ENCODE measurements at places on chromosomes 5 and 9. TPM values are rescaled to one million over a fixed set of nuclear protein-coding genes. Genes with fewer than 3 reads are reported as not detected.

IFNE gene
- not detected for total RNA-seq

- H3K4me1 ChIP-seq = no peaks in the 10 kb centered on the region
- H3K4me3 ChIP-seq = no peak overlapping the region
- peak; percentile 1 for DNase-seq
- no peaks in the 10 kb centered on the region for H3K36me3 ChIP-seq
- H3K27ac ChIP-seq = no peak overlapping the region
Measured at GRCh38 chr5:132019857-132020555, 8.5 kb upstream of the ACSL6 start.

CDKN2A gene
- 3.0 TPM for total RNA-seq

DNA sequence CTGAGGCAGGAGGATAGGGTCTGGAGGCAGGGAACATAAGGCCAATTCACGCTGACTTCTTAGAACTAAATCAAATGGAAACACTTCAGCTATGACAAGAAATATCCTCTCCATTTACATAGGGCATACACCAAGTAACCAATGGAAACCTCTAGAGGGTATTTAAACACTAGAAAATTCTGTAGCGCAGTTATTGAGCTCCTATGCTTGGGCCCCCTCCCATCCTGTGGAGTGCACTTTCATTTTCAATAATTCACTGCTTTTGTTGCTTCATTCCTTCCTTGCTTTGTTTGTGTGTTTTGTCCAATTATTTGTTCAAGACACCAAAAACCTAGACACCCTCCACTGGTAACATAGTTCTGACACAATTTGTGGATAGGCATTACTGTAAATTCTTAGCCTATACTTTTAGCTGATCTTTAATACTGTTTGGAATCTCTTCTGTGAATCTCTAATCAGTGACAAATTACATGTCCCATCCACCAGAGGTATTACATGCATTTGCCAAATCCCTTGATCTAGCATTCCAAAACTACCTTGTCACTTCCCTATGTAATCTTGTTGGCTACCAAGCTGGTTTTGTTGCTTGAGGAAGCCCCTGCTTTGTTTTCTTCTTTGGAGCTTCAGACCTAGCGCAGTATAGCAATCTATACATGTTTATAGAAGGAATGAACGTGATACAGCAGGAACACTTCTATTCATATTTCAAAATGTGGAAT lies 61.6 kb downstream of the ST8SIA4 start:
- no peak overlapping the region for H3K4me3 ChIP-seq
- no peaks in the 10 kb centered on the region for H3K27me3 ChIP-seq
- no peaks in the 10 kb centered on the region for H3K4me1 ChIP-seq
- DNase-seq = no peak
- no peaks in the 10 kb centered on the region for H3K36me3 ChIP-seq
- H3K27ac ChIP-seq = no peak overlapping the region

GRCh38 chr5:139744471-139745131 lies 51.0 kb upstream of the PSD2 start:
- no peaks in the 10 kb centered on the region for H3K36me3 ChIP-seq
- peaks cover 26% of the 10 kb centered on the region for H3K4me1 ChIP-seq
- peaks cover 6% of the 10 kb centered on the region for H3K27me3 ChIP-seq
- no peak overlapping the region for H3K4me3 ChIP-seq

IDNK gene
- 2.9 TPM for total RNA-seq

GRCh38 chr9:93560991-93561390 lies 15.4 kb upstream of the PHF2 start:
- H3K27me3 ChIP-seq = no peaks in the 10 kb centered on the region
- DNase-seq = no peak
- H3K4me1 ChIP-seq = peaks cover 18% of the 10 kb centered on the region
- peaks cover 2% of the 10 kb centered on the region for H3K36me3 ChIP-seq
- no peak overlapping the region for H3K4me3 ChIP-seq
- no peak overlapping the region for H3K27ac ChIP-seq

- H3K36me3 ChIP-seq = no peaks in the 10 kb centered on the region
- peak overlapping the region; percentile 26 for H3K27ac ChIP-seq
- H3K4me3 ChIP-seq = no peak overlapping the region
- peaks cover 11% of the 10 kb centered on the region for H3K4me1 ChIP-seq
Measured at GRCh38 chr9:14366076-14366475, 52.1 kb upstream of the NFIB start.

DNA sequence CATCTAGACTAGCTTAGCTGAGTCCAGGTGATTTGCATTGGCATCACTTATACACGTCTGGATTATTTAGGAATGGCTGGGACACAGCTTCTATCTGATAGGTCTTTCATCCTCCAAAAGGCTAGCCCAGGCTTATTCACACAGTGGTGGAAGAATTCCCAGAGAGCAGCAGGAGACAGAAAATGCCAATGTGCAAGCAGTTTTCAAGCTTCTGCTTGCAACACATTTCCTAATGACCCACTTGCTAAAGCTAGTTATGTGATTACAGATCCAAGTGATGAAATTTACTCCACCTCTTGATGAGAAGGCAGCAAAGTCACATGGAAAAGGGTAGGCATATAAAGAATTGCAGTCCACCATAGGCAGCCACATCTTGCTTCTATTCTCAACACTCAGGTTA lies 44.2 kb upstream of the MAST4 start:
- H3K27me3 ChIP-seq = no peaks in the 10 kb centered on the region
- no peaks in the 10 kb centered on the region for H3K36me3 ChIP-seq
- no peak overlapping the region for H3K4me3 ChIP-seq
- no peaks in the 10 kb centered on the region for H3K4me1 ChIP-seq

- no peak for DNase-seq
- H3K4me1 ChIP-seq = peaks cover 81% of the 10 kb centered on the region
- no peaks in the 10 kb centered on the region for H3K27me3 ChIP-seq
- H3K4me3 ChIP-seq = no peak overlapping the region
- H3K27ac ChIP-seq = no peak overlapping the region
Measured at GRCh38 chr9:38022203-38022895, 46.7 kb downstream of the SHB start.

GRCh38 chr9:22240619-22241018 lies 206.0 kb upstream of the DMRTA1 start:
- H3K4me1 ChIP-seq = no peaks in the 10 kb centered on the region
- H3K36me3 ChIP-seq = no peaks in the 10 kb centered on the region
- no peak overlapping the region for H3K27ac ChIP-seq
- no peaks in the 10 kb centered on the region for H3K27me3 ChIP-seq
- no peak for DNase-seq
- H3K4me3 ChIP-seq = no peak overlapping the region

GRCh38 chr5:14397717-14398116 lies 183.9 kb upstream of the OTULINL start:
- DNase-seq = no peak
- H3K4me1 ChIP-seq = no peaks in the 10 kb centered on the region
- no peak overlapping the region for H3K4me3 ChIP-seq
- peak overlapping the region; percentile 73 for H3K27ac ChIP-seq

CDH6 gene
- 23.9 TPM for total RNA-seq

- H3K27ac ChIP-seq = no peak overlapping the region
- no peaks in the 10 kb centered on the region for H3K36me3 ChIP-seq
- no peak for DNase-seq
- no peaks in the 10 kb centered on the region for H3K27me3 ChIP-seq
- H3K4me3 ChIP-seq = no peak overlapping the region
Measured at GRCh38 chr5:67643536-67643935, 446.9 kb upstream of the CD180 start.

SPINK13 gene
- total RNA-seq = 1.0 TPM

UNC5A gene
- total RNA-seq = not detected

IL4 gene
- not detected for total RNA-seq

DNA sequence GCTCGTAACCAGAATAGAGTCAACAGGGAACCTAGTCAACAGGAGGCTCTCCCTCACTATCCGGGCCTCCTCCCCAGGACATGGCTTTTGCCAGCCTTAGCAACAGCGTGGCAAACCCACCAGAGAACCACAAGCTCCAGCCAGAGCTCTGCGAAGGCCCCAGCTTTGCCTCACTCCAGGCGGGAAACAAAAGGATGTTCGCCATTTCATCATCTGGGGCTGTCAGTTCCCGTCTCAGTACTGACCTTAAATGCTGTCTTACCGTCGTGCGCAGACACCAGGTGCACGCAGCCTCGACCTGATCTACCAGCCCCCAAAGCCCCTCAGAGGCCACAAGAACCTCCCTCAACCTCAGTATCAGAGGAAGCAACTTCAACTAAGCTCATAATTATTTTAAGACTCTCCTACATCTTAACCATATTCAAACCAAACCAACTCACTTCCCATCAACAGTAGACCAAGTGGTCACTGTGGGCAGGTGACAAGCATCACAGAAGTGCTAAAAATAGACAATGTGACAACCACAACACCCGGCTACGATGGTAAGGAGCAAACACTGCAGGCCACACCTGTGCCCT lies 71.4 kb downstream of the SEMA4D start:
- no peak overlapping the region for H3K27ac ChIP-seq
- peaks cover 30% of the 10 kb centered on the region for H3K4me1 ChIP-seq
- no peaks in the 10 kb centered on the region for H3K27me3 ChIP-seq
- H3K4me3 ChIP-seq = no peak overlapping the region
- DNase-seq = no peak

GRCh38 chr9:78695519-78695918 lies 398.6 kb downstream of the PSAT1 start:
- H3K4me3 ChIP-seq = no peak overlapping the region
- no peaks in the 10 kb centered on the region for H3K4me1 ChIP-seq
- no peak for DNase-seq
- H3K27me3 ChIP-seq = no peaks in the 10 kb centered on the region
- H3K36me3 ChIP-seq = no peaks in the 10 kb centered on the region

- no peak for DNase-seq
- H3K36me3 ChIP-seq = no peaks in the 10 kb centered on the region
- no peak overlapping the region for H3K4me3 ChIP-seq
- no peaks in the 10 kb centered on the region for H3K4me1 ChIP-seq
- no peak overlapping the region for H3K27ac ChIP-seq
Measured at GRCh38 chr5:3845230-3845629, 249.6 kb downstream of the IRX1 start.

DNA sequence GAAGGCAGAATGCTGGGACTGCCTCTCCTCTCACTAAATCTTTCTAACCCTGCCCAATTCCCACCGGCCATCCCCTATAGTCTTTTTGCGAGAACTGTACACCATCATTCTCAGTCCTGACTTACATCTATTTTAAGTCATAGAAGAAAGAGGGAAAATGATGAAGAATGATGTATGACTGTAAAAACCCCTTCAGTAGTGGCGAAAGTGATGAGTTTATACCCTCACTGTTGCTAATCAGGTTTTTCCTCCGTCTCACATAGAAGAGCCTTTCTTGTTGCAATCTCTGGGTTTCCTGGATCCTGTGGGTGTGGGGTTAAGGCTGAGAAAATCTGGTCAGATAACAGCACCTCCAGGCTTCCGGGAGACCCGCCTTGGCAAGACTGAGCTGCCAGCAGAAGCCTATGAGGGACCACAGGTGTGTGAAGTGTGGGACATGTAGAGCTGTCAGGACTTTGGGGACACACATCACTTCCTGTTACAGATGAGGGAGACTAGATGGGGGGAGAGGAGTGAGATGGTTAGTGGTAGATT lies 147.1 kb upstream of the SLC12A2 start:
- H3K4me3 ChIP-seq = no peak overlapping the region
- H3K36me3 ChIP-seq = no peaks in the 10 kb centered on the region
- H3K27me3 ChIP-seq = no peaks in the 10 kb centered on the region
- H3K27ac ChIP-seq = no peak overlapping the region
- H3K4me1 ChIP-seq = no peaks in the 10 kb centered on the region

TTC16 gene
- not detected for total RNA-seq

FGD3 gene
- total RNA-seq = 13.8 TPM

C1QTNF3 gene
- total RNA-seq = 5.4 TPM

DNA sequence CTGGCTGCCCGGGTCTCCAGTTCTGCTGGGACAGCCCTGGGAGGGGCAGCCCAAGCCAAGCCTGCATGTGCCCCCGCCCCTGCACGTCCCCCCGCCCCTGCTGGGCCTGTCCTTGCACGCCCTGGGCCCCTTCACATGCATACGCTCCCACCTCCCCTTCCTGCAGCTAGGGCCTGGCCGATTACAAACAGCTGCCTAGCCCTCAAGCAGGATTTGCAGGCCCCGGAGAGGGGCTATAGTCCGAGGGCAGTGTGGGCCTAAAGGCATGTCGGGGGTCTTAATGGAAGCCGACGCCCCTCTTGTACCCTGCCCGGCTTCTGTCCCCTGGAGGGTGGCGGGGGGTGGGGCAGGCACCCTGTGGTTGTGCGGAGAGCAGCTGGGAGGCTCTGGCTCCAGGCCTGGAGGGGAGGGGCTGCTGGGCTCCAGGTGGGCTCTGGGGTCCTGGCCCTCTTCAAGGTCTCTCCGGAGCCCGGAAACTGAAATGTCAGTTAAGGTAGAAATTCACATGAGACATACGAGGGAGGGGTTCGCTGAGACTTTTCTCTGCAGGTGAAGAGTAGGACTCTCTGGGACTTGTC lies 16.9 kb downstream of the COL5A1 start:
- no peaks in the 10 kb centered on the region for H3K36me3 ChIP-seq
- no peaks in the 10 kb centered on the region for H3K27me3 ChIP-seq
- H3K4me1 ChIP-seq = peaks cover 84% of the 10 kb centered on the region
- no peak overlapping the region for H3K4me3 ChIP-seq
- no peak for DNase-seq

DNA sequence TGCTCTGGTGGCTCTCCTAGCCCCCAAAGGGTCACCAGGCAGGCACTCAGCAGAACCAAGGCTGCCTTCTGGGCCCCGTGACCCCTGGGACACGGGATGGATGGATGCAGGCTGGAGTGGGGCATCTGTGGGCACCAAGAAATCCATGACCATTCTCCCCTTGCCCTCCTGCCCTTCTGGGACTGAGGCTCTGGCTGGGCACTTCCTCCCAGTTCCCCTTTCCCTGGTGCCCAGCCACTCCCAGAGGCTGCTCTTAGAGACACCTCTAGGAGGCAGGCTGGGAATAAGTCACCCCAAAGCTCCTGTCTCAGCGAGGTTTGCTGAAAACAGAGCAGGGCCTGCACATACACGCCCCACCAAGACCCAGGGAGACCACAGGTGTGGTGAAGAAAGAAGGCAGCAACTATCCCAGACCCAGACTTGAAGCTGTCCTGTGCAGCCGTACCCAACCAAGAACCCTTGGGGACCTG lies 943 bp downstream of the STING1 start:
- peak overlapping the region; percentile 23 for H3K4me3 ChIP-seq
- no peaks in the 10 kb centered on the region for H3K4me1 ChIP-seq
- H3K36me3 ChIP-seq = no peaks in the 10 kb centered on the region
- peak overlapping the region; percentile 87 for H3K27ac ChIP-seq
- DNase-seq = no peak

GRCh38 chr5:68872088-68872839 lies 221.6 kb upstream of the SLC30A5 start:
- H3K27me3 ChIP-seq = no peaks in the 10 kb centered on the region
- H3K4me1 ChIP-seq = no peaks in the 10 kb centered on the region
- no peak overlapping the region for H3K27ac ChIP-seq
- no peaks in the 10 kb centered on the region for H3K36me3 ChIP-seq
- H3K4me3 ChIP-seq = no peak overlapping the region

GRCh38 chr5:43649256-43649655 lies 46.3 kb downstream of the NNT start:
- no peak overlapping the region for H3K4me3 ChIP-seq
- no peaks in the 10 kb centered on the region for H3K36me3 ChIP-seq
- no peaks in the 10 kb centered on the region for H3K4me1 ChIP-seq
- H3K27ac ChIP-seq = peak overlapping the region; percentile 33
- H3K27me3 ChIP-seq = no peaks in the 10 kb centered on the region

All from tibial nerve (tissue), 4 donors.